CD4-positive, alpha-beta T cell treated with Interleukin-10 for 1 hour (primary cell): ENCODE measurements at places on chromosomes 11 and 22.
A peak's percentile ranks its signal among the peaks of the same experiment; 100 is the strongest.

GRCh38 chr11:111459506-111460270 lies 52.5 kb downstream of the BTG4 start:
- DNase-seq: no peak

GRCh38 chr11:47179655-47179991 lies 2.9 kb upstream of the ARFGAP2 start:
- DNase-seq: peak; percentile 50

DNA sequence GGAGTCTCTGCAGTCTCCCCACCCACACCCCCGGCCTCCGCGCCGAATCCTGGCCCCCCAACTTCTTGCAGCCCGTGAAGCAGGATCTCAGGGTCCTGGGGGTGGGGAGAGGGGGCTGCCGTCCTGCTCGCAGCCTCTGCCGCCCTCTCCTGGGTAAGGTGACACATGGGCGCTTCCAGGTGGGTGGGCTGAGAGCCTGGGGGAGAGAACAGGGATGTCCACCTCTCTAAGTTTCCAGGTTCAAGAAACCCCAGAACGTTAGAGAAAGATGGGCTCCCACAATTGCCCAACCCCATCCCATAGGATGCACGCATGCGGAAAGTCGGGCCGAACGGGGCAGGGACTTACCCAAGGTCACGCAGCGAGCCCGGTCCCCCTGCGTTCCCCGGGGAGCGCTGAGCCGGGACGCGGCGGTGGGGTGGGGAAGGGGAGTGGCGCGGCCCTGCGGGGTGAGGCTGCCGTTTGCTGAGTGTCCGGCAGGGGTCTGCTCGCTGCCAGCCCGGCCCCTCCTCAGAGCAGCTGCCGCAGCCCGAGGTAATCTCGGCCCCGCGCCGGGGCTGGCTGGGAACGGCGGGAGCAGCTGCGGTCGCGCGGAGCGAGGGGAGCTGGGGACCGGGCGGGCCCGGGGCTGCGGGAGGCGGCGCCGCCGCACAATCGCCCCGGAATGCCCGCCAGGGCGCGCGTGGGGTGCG lies 705 bp upstream of the CAPN1 start:
- DNase-seq: peak; percentile 60

DNA sequence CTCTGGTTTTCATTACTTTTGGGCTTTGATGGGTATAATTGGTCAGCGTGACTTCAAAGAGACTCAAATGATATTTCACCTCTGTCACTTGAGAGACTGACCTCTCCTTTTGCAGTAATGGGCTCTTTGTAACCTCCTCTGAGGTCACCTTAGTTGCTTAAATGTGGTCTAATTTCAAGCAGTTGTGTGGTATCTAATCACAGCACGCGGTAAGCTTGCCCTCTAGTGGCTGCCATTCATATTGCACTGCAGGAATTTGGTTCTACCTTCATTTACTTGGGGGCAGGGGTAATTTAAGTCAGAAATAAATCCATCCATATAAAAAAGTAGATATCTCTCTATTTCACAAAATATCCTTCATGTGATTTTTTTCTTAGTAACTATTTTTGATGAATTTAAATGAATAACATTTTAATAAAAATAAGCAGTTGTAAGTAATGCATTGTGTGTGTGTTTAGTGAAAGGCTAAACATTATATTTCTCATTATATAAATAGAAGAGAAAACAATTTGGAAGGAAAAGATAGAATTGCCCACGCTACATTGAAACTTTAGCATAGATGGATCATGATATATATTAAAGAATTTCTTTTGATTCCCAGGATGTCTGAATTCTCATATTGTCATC lies 55.0 kb upstream of the ANO3 start:
- DNase-seq: peak; percentile 46

DNA sequence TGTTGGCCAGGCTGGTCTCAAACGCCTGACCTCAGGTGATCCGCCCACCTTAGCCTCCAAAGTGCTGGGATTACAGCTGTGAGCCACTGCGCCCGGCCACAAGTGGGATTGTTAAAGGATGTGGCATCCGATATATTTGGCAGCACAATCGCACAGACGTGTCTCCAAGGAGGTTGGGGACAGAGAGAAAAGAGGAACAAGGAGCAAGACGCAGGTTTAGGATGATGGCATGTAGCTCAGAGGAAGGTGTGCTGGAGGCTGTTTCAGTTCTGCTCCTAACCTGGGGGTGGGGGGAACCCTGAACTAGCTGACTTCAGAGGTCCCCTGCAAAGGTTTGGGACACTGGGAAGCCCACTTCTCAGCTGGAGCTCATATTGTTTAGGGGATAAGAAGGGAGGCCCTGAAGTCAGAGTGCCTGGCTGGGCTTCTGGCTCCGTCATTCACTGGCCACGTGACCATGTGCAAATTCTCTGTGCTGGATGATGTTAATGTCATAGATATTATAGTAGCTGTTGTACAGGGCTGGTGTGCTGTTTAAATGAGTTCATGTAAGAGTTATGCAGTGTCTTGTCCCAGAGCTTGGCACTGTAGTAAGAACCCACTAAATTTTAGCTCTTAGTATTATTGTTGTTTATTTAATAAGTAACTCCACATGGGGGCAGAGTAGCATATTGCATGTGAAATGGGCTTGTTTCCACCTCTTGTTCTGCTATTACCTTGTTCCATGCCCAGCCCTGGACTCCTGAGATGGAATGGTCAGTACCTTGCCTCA lies 129.7 kb downstream of the ST3GAL4 start:
- DNase-seq: no peak

GRCh38 chr11:40879911-40880310 lies 579.5 kb downstream of the LRRC4C start:
- DNase-seq: no peak

- no peak for DNase-seq
These were observed 610.1 kb upstream of the ANO5 start for GRCh38 chr11:21582791-21583190.

- no peak for DNase-seq
These were observed 37.2 kb upstream of the MOB2 start for GRCh38 chr11:1523779-1524178.

GRCh38 chr11:135033540-135033939 lies 621.5 kb upstream of the B3GAT1 start:
- DNase-seq: no peak

DNA sequence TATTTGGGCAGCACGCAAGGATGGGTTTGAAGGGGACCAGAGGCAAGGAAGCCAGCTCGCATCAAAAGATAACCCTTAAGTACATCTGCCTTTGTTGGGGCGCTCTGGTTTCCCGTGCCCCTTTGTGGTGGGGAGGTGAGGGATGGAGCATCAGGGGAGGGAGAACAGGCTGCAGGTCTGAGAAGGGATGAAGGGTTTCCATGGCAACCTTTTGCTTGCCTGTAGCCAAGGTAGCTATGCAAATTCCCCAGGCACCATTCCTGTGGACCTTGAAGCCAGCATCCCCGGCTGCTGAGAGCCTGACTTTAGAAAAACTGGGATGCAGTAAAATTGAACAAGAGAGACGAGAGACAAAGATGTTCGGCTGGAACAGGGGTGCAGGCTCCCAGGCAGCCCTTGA lies 75.7 kb downstream of the SEZ6L start:
- DNase-seq: no peak

- DNase-seq: no peak
These were observed 14.6 kb downstream of the GLB1L2 start for GRCh38 chr11:134346101-134346975.

DNA sequence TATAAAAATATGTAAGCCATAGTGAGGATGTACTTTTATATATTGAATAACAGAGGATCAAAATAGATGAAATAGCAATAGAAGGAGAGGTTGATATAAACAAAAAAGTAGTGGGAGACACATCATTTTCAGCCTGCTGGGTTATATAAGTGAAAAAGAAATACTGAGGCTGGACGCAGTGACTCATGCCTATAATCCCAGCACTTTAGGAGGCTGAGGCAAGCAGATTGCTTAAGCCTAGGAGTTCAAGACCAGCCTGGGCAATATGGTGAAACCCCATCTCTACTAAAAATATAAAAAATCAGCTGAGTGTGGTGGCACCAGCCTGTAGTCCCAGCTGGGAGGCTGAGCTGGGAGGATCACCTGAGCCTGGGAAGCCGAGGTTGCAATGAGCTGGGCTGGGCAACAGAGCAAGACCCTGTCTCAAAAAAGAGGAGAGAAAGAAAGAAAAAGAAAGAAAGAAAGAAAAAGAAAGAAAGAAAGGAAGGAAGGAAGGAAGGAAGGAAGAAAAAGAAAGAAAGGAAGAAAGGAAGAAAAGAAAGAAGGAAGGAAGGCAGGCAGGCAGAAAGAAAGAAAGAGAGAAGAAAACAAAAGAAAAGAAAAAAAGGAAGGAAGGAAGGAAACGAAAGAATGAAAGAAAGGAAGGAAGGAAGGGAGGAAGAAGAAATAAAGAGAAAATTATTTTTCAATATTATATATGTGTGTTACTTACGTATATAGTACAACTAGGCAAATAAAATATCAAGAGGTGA lies 7.0 kb upstream of the P2RY2 start:
- no peak for DNase-seq

DNA sequence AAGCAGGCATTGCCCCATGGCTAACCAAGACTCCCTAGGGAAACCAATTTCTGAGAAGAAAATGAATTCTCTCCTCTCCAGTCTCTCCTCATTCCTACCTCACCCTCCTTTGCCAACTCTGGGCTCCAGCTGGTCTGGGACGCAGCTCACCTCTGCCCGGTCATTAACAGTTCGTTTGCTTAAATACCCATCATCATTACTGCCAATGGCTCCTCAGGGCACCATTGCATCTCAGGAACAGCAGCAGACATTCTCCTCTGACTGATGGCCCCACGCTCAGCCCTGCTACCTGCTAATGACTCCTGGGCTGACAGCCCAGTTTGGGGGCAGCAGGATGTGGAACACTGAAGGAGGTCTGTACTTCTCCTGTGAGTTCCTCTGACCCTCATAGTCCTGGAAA lies 462.0 kb downstream of the INSC start:
- no peak for DNase-seq

DNA sequence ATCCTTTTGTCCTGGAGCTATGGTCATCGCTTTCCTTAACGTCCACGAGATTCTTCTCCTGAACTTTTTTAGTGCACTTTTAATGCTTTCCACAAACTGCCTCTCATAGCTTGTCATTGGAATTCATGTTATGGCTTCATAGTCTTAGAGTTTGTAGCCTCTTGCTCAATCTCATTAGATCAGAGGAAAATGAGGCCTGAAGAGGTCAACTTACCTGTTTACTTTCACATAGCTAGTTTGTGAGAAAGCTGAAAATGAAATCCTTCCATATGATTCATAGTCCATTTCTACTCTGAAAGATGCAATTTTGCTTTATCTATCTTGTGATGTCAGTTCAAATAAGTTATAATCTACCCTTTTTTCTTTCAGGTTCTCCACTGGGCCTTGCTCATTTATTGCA lies 1747.2 kb upstream of the RAG2 start:
- DNase-seq: no peak

- no peak for DNase-seq
These were observed 157.3 kb upstream of the BDNF start for GRCh38 chr11:27857588-27857987.

DNA sequence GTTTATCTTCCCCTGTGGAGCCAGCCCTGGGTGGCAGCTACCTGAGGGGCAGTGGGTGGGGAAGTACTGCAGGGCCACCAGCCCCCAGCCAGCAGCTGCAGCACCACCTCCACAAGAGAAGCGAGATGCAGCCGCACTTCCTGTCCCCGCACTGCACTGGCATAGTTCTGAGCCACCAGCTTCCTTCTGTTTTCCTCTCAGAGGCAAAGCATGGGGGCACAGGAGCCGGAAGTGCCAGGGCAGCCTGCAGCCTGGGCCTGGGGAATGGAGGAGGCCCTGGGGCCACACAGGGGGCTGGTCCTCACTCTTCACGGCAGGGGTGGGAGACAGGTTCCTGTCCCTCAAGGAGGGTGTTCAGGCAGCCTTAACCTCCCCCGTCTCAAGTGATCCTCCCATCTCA lies 11.9 kb upstream of the SH3BP1 start:
- DNase-seq: peak; percentile 61

- DNase-seq: no peak
These were observed 87.4 kb upstream of the DRD2 start for GRCh38 chr11:113562576-113562975.

- DNase-seq: peak; percentile 44
These were observed 36.5 kb downstream of the CTSC start for GRCh38 chr11:88300888-88301487.

DNA sequence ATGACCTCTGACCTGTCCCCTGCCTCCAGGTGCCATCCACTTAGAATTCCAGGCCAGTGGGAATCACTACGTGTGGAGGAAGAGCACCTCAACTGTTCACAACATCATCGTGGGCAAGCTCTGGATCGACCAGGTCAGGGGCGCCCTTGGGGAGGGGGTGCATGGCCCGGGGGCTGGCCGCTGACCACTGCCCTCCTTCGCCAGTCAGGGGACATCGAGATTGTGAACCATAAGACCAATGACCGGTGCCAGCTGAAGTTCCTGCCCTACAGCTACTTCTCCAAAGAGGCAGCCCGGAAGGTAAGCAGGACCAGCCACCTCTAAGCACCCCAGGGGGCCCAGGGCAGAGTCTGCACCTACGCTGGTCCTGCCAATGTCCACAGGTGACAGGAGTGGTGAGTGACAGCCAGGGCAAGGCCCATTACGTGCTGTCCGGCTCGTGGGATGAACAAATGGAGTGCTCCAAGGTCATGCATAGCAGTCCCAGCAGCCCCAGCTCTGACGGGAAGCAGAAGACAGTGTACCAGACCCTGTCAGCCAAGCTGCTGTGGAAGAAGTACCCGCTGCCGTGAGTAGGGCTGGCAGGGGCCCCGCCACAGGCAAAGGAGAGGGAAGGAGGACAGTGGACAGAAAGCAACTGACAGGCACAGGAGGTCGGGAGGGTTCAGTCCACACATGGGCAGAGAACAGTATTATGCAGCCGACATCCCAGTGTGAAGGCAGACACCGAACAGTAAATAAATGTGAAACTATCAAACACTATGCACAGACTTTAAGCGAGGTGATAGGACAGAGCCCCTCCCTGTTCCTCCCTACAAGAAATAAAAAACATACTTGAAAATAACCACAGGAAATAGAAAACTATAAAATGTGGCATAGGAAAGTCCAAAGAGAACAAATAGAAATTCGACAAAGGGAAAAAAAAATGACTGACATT lies 74.9 kb downstream of the MORC2 start:
- no peak for DNase-seq

- no peak for DNase-seq
These were observed 30.5 kb downstream of the LARGE1 start for GRCh38 chr22:33889748-33890147.

DNA sequence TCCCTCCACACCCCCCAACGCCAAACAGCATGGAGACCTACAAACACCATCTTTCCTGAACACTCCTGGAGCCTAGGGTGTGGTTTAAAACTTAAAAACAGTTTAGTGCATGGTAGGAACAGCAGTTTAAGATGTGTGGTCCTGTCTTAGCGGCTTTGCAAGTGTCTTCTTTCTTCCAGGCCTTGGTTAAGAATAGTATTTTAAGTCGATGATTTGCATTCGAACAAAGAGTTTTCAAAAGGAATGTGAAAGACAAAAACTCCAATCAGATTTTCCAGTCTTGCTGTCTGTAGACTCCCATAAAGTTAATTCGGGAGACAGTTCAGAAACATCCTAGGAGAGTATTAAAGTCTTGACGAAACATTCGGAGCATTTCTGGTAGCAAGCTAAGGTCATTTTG lies 3.7 kb downstream of the FGF4 start:
- DNase-seq: no peak

GRCh38 chr22:50551160-50551752 lies 5.6 kb downstream of the KLHDC7B start:
- no peak for DNase-seq

GRCh38 chr11:77596626-77597025 lies 6.9 kb downstream of the AQP11 start:
- DNase-seq: no peak
